Heart right ventricle (tissue), 16 donors: ENCODE measurements at places on chromosomes 5 and 9. TPM values are rescaled to one million over a fixed set of nuclear protein-coding genes. Genes with fewer than 3 reads are reported as not detected.
A peak's percentile ranks its signal among the peaks of the same experiment; 100 is the strongest.

GRCh38 chr5:167104351-167104750, 1187.1 kb upstream of the WWC1 start:
- no peaks in the 10 kb centered on the region for H3K36me3 ChIP-seq
- H3K4me3 ChIP-seq, result no peak overlapping the region
- DNase-seq, result no peak
- no peak overlapping the region for H3K27ac ChIP-seq

DNA sequence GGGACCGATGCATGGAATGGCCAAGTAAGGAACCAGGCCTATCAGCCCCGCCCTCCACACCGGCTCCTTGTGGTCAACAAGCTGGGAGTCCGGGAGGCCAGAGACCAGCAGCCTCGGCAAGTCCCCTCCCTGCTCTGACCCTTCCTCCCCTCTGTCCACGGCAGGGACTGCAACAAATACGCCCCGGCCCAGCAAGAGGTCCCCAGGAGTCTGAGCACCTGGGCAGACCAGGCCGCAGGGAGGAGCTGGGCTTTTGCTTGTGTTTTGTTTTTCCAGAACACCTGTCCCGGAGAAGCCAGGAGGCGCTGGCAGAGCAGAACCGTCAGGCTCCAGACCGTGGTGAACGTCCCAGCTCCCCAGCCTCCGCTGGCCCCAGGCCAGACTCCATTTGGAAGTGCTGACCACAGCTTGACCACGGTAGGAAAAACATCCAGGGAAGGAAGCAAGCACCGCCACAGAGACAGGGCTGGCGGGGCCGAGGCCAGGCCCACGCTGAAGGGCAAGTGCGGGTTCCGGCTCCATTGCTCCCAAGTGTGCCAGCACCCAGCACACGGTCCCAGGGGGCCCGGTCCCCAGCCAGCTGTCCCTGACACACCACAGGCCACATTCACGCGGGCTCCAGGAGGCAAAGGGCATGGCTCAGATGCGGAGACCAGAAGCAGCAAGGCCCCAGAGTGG, 56.7 kb downstream of the VAV2 start:
- peaks cover 20% of the 10 kb centered on the region for H3K36me3 ChIP-seq
- peaks cover 33% of the 10 kb centered on the region for H3K4me1 ChIP-seq
- peak; percentile 76 for DNase-seq
- H3K4me3 ChIP-seq, result no peak overlapping the region

- peak overlapping the region; percentile 37 for H3K4me3 ChIP-seq
- no peaks in the 10 kb centered on the region for H3K4me1 ChIP-seq
- no peaks in the 10 kb centered on the region for H3K36me3 ChIP-seq
- H3K27me3 ChIP-seq, result no peaks in the 10 kb centered on the region
- no peak overlapping the region for H3K27ac ChIP-seq
- DNase-seq, result no peak
These were observed 63.3 kb downstream of the CARTPT start for GRCh38 chr5:71782393-71782770.

The ALDH1A1 gene
- total RNA-seq, result 7.9 TPM

The GABRB2 gene
- 0.17 TPM for total RNA-seq

DNA sequence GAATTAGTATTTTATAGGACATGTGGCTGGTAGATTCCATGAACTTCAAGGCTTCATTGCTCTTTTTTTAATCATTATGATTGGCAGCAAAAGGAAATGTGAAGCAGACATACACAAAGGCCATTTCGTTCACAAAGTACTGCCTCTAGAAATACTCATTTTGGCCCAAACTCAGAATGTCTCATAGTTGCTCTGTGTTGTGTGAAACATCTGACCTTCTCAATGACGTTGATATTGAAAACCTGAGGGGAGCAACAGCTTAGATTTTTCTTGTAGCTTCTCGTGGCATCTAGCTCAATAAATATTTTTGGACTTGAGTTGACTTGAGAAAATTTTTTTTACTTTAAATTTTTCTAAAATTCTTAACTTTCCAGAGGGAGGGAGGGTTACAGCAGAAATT, 12.4 kb downstream of the KCNV2 start:
- no peak for DNase-seq
- no peak overlapping the region for H3K4me3 ChIP-seq
- H3K4me1 ChIP-seq, result peaks cover 11% of the 10 kb centered on the region
- H3K27me3 ChIP-seq, result no peaks in the 10 kb centered on the region

The DOLK gene
- total RNA-seq, result 12.0 TPM

GRCh38 chr9:113250807-113251206, 24.6 kb downstream of the CDC26 start:
- H3K4me3 ChIP-seq, result no peak overlapping the region
- H3K4me1 ChIP-seq, result no peaks in the 10 kb centered on the region
- H3K27ac ChIP-seq, result no peak overlapping the region

The AGXT2 gene
- total RNA-seq, result not detected

DNA sequence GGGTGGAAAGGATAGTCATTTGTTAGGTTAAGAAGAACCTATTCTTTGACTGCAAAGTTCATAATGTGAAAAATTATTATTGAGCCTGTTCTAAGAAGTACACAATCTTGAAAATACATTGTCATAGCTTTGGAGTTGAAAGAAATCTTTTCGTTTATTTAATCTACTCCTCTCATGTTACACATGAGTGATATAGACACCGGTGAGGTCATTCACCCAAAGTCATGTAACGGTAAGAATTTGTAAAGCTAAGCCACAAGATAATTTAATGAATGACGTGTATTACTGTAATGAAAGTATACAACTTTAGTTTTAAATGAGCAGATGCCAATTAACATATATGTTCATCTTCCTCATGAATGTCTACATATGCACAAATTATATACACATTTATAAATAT, 284.1 kb upstream of the PDE4D start:
- H3K27me3 ChIP-seq, result no peaks in the 10 kb centered on the region
- H3K4me1 ChIP-seq, result no peaks in the 10 kb centered on the region
- no peak overlapping the region for H3K27ac ChIP-seq
- H3K4me3 ChIP-seq, result no peak overlapping the region
- H3K36me3 ChIP-seq, result no peaks in the 10 kb centered on the region
- no peak for DNase-seq

DNA sequence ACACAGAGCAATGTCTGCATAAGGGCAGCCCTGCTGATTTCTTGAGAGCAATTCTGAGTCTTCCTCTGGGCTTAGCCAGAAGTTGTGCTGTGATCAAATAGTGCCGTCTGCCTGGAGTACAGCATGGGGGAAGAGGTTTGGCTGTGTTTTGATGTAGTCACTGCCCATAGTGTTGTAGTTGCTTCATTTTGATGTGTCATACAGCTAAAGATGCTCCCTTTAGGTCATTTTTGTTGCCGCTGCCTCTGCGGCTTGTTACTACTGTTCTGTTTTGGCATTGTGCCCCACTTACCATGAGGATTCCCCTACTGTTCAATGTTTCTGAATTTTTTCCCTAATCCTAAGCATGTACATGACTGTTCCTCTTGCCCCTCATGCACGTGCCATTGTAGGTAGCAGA, 23.0 kb downstream of the SLC36A1 start:
- peaks cover 60% of the 10 kb centered on the region for H3K36me3 ChIP-seq
- no peak for DNase-seq
- no peak overlapping the region for H3K27ac ChIP-seq
- no peaks in the 10 kb centered on the region for H3K27me3 ChIP-seq
